ENCODE measurements at places on chromosomes 7 and 10.

- no peak for DNase-seq
Measured at GRCh38 chr7:158743219-158743618, 38.6 kb upstream of the NCAPG2 start.

DNA sequence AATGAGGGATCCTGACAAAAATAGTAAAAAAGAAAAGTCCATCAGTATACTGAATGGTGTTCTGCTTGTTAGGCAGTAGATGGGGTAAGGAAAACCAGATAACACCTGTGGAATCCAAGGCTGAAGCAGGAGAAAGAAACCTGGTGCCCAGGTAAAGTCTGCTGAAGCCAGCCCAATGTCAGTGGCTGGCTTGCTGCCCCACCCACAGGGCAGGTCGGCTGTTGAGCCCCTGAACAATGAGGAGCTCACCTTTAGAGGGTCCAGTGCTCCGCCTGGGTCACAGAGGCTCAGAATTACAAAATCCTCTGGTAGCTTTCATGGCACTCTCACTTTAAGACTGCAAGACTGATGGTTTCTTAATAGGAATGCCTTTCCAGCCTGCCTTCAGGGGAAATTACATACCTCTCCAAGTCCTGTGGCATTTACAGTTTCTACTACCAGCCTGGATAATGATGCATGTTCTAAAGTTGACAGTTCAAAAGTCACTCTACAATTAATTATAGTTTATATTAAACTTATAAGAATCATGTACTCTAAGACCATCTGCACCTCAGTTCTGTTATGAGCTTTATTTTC, 23.8 kb downstream of the DHX32 start:
- DNase-seq, result no peak

GRCh38 chr10:7027237-7027912, 383.5 kb downstream of the SFMBT2 start:
- no peak for DNase-seq

GRCh38 chr7:138975343-138976104, 5.7 kb downstream of the KIAA1549 start:
- no peak for DNase-seq

- DNase-seq, result no peak
Measured at GRCh38 chr10:43965918-43966570, 317.4 kb upstream of the ZNF32 start.

DNA sequence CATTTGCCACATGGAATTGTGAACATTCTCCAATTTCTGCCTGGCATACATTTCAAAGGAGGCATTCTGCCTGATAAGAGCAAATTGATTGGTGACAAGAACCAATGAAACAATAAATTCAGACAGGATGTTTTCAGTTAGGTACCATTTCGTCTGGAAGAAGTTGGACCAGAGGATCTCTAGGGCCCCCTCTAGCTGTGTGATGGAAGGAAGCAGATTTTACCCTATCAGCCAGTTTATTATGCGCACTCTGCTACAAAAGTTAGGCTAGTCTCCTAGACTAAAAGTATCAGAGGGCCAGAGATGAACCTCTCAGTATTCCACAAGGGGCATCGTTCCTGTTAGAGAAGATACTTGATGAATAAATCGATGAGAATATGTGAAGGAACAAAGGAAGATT, 118.0 kb downstream of the BUB3 start:
- no peak for DNase-seq

- DNase-seq, result no peak
Measured at GRCh38 chr7:50982626-50983025, 199.9 kb upstream of the GRB10 start.

- no peak for DNase-seq
Measured at GRCh38 chr10:44376472-44377099, 8.3 kb downstream of the CXCL12 start.

DNA sequence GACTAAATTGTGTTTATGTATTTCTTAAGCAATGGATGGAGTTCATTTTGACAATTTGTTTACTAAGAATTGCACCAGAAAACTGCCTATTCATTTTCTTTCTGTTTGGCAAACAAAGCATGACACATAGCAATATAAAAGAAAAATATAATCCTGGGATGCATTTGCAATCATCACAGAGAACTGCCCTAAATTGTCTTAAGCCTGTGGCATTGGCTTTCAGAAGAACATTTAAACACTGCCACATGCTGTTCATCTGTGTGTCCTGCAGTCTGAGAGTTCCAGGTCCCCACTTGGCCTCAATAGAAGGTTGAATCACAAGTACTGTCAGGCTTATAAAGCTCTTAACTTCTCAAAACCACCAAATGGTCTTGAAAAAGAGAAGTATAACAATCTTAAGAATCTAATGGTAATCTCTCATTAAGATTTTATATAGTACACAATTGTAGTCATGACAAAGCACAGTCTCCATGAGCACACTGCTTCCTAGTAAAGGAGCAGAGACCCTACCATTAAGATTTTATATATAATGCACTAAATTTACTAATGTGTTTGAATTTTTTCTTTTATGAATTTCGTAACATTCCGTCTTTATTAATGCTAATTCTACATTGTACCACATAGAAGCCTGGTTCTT, 29.9 kb downstream of the RNLS start:
- peak; percentile 26 for DNase-seq

GRCh38 chr10:101902820-101903145, 59.2 kb upstream of the KCNIP2 start:
- no peak for DNase-seq

- no peak for DNase-seq
Measured at GRCh38 chr7:40239755-40240303, 105.0 kb downstream of the SUGCT start.

DNA sequence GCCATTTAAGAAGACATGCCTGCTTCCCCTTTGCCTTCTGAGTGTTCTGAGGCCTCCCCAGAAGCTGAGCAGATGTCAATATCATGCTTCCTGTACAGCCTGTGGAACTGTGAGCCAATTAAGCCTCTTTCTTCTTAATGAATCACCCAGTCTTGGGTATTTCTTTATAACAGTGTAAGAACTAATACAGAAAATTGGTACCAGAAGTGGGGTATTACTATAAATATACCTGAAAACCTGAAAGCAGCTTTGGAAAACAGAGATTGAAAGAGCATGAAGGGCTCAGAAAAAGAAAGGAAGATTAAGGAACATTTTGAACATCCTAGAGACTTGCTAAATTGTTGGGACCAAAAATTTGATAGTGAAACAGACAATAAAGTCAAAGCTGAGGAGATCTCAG, 12.0 kb upstream of the RNF32 start:
- no peak for DNase-seq

GRCh38 chr7:157011333-157012112, 1.1 kb upstream of the MNX1 start:
- no peak for DNase-seq

GRCh38 chr10:116723428-116724281, 18.7 kb downstream of the HSPA12A start:
- DNase-seq, result no peak

DNA sequence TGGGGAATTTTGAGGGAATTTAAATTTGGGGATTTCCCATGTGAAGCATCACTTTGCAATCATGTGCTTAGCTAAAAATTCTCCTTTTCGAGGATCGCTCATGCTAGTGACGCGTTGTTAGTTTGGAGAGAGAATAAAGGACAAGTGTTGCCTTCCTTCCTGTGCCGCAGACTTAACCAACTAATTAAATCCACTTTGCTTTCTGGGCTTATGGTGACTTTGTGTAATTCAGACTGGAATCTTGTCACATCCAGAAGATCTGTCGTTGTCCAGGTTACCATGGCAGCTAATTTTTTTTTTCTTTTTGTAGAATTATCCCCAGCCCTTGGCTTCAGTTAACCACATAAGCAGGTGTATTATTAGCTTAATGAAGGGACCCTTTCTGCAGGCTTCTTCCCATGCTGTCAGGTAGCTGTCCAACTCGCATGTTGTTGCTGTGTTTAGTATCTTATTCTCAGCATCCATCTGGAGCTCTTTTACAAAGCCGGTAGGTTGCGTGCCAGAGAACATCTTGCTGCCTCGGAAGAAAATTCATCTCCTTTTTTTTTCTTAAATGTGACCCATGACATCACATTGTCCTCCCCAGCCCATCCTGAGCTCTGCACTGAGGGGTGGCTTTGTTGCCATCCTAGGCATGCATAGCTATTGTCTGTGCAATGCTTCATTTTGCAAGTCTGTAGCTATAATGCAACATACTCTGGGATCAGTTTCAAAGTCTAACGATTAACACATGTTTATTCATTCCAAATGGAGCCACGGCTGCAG, 47.2 kb upstream of the NRP1 start:
- DNase-seq, result no peak

DNA sequence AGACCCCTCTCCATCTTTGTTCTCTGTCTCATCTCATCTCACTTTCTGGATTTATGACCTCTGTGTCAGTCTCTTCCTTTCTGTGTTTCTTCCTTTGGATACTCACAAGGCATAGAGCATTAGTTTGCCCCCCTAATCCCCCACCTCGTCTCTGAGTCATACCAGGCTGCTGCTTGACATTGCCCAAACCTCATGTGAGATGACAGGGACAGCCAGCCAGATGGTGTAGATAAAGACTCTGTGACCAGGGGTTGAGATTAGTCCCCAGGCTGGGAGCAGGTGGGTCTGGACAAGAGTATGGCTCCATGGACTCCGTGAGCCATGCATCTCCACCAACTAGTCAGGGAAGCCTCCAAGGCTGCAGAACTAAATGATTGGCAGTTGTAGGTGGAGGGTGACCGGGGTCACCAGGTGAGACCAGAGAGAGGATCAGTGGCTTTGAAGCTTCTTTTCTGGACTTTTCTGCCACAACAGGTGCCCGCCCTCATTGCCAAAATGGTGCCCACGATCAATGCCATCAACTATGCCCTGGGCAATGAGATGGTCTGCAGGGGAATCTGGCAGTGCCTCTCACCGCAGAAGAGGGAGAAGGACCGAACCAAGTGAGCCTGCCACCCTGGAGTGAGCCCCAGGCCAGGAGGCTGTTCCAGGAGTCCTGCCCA, 13.3 kb downstream of the RGR start:
- no peak for DNase-seq

DNA sequence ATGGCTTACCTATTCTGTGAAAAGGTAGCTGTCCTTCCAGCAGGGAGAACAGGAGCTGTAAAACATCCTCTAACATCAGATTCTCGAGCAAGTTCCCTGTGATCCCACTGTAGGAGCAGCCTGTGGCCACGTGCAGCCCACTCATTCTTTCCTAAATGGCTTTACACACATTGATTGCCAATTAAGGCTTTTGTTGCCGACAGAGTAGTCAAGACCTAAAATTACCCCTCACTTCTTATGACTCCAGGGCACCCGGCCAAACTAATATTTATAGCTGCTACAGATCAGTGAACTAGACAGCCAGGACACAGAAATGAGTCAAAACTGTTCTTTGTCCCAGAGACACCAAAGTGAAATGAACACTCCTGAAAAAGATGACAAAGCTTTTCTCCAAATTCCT, 832.1 kb downstream of the SORCS3 start:
- no peak for DNase-seq

DNA sequence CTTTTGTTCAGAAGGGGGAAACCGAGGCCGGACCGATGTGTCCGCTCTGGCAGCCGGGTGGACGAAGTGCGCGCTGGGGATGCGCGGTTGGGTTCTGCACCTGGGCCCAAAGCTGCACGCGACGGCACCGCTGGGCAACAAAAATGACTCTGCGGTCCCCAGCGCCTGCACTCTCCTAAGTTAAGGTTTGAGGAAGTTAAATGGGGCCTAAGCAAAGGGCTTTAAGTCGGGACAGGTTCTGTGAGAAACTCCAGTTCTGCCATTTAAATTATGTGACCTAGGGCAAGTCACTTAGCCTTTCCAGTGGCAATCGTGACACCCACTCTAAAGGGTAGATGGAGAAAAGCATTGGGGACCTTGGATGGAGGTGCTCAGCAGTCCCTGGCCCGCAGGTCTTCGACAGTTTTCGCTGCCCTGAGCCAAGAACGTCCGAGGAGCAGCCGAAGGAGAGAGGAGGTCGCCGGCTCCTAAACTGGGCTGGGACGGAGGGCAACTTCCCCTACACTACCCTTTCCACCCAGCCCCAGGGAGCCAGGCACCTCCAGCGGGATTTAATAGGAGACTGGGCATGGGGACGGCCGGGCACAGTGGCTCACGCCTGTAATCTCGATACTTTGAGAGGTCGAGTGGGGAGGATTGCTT, 534 bp upstream of the ACBD5 start:
- no peak for DNase-seq

DNA sequence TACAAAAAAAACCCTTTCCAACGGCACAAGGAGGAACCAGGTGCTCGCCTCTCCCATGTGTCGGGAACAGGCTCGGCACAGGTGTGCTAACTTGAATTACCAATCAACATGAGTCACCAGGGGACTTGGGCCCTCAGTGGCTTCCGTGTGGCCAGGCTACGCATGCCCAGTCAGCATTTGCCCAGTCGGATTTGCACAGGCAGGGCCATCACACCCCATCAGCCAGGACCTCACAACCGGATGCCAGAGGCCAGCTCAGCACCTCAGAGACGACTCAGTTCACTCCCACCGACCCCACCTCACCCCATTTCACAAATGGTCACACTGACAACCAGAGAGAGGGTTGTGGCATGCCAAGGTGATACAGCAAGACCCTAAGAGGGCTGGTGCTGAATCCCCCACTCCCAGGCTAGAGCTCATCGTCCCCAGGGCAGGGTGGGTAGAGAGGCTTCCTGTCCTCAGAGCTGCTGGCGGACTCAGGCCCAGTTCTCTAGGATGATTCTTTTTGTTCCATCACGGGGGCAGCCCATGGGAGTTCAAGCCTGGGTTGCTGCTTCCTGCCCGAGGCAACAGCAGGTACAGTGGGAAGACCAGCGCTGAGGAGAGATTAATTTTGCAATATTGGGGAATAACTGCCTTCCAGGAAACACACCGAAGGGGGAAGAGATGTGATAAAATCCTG, 13.6 kb downstream of the ANXA11 start:
- DNase-seq, result no peak

DNA sequence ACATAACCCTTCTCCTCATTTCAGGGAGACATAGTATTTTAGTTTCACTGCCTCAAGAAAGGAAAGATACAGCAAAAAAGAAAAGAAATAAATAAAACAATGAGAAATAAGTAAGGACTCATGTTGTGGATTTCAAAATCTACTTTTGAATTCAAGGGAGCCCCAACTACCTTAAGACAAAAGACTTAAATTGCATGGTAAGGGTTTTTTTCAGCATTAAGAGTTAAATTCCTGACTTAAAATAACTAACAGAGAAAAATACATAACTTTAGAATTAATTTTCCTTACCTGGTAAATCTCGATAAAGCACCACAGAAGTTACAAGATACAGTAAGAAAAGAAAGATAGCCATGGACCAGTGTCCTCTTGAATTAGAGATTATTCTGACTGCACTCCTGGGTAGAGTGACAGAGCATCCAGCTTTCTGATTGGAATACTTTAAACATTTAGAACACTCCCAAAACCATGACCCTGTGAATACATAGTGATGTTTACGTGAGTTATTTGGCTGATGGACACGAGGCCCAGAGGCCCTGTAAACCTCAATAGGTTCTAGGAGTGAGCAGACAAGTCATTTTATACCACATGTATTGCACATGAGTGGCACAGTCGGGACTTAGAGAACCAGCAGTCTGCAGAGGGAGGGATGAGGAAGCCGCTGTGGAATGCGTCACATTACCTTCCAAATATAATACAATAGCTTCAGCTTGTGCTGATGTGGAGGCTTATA, 292.5 kb upstream of the SEMA3C start:
- no peak for DNase-seq

GRCh38 chr10:70652761-70653657, 19.3 kb upstream of the ADAMTS14 start:
- DNase-seq, result no peak

All from GM19239 (cell line).